Activated T-cell treated with anti-CD3 and anti-CD28 coated beads for 1 hour (primary cell): ENCODE measurements at places on chromosomes 5 and 9.

DNA sequence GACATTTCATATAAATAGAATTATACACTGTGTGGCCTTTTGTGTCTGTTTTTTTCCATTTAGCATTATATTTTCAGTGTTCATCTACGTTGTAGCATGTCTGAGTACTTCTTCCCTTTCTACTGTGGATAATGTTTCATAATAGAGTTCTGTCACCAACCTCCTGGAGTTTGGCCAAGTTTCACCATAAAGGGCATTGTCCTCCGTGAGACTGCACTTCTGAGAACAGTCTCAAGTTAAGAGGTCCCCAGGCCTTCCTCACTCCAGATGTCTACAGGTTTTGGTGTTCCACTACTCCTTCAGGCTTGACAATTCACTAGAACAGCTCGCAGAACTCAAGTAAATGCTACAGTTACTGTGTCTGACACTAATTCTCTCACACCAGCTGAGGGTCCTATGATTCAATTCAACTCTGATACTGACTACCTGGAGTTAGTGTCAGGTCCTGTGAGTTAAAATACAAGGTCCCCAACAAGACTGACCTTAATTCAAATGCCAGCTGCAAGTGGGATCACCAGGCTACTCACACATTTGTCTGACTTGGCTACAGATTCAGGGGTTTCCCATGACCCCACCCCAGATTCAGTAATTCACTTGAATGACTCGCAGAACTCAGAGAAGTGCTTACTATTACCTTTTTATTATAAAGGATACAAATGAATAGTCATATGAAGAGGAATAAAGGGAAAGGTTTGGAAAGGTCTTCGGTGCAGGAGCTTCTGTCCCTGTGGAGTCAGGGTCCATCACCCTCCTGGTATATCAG lies 31.1 kb downstream of the SLC35A4 start:
- DNase-seq = no peak

DNA sequence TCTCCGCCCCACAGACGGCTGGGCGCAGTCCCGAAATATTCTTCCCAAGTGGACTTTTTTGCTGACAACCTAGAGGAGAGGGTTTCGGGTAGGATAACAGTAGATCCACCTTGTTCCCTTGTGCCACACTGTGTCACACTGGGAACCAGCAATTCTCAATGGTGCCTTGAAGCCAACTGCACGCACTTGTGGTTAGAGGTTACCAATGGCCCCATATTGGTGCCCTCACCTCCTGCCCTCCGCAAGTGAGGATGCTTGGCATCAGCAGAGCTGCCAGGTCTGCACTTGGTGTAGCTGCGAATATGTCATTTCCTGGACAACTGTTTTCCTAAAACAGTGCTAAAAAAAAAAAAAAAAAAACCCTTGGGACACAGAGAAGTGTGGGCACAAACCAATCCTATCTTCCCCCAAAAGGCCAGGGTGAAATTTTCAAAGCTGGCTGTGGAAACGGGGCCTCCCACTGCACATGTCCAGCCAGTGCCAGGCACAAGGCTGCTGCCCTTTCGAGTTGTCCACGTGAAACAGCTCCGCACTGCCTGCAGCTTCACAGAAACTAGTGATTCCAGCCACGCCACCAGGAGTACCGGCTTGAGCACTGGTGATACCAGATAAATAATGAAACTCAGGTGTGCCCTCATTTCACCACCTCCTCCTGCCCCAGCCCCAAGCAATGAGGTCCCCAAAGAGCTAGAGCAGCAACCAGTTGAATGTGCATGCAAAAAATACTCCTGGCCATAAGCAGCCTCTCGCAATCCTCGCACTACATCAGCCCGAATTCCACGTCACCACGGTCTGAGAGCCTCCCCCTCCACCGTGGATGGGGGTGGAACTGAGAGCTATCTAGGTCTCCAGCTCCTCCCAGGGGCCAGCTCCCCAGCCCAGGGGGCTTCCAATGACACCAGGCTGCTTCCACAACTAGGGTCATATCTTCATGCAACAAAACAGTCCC lies 51.2 kb downstream of the USP20 start:
- DNase-seq = no peak

DNA sequence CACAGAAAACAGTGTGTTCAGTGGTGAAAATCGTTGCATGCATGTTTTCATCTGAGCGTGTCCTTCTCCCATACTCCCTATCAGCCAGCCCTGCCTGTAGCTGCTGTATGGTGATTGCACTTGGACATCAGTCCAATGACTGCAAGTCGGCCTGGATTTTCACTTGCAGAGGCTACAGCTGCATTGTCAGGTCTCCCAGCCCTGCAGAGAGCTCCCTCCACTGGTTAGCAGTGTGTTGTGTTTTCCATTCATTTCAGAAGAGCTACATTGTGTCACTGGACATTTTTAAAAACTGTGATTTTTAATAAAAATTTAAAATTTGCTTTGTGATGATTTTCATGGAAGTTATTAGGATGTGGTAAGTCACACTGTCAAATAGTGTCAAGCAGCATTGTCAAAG lies 96.6 kb downstream of the SYK start:
- no peak for DNase-seq

DNA sequence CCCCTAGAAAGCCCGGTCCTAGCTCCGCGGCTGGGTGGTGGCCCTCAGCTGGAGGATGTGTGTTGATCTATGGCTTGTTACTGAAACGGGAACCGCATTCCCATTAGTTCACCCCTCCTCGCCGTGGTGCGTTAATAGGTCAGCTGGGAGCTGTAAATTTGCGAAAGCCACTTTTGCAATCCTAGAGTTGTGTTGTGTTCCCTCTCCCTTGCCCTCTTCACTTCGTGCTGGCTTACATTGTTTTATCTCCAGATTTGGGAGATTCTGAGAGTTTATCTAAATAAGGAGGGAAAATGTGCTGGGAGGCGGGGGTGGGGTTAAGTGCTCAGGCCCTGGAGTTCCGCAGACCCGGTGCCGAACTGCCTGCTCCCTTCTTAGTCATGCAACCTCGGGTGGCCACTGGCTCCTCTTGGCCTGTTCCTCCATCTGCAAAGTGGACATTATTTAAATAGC lies 62.8 kb downstream of the HMCN2 start:
- no peak for DNase-seq

DNA sequence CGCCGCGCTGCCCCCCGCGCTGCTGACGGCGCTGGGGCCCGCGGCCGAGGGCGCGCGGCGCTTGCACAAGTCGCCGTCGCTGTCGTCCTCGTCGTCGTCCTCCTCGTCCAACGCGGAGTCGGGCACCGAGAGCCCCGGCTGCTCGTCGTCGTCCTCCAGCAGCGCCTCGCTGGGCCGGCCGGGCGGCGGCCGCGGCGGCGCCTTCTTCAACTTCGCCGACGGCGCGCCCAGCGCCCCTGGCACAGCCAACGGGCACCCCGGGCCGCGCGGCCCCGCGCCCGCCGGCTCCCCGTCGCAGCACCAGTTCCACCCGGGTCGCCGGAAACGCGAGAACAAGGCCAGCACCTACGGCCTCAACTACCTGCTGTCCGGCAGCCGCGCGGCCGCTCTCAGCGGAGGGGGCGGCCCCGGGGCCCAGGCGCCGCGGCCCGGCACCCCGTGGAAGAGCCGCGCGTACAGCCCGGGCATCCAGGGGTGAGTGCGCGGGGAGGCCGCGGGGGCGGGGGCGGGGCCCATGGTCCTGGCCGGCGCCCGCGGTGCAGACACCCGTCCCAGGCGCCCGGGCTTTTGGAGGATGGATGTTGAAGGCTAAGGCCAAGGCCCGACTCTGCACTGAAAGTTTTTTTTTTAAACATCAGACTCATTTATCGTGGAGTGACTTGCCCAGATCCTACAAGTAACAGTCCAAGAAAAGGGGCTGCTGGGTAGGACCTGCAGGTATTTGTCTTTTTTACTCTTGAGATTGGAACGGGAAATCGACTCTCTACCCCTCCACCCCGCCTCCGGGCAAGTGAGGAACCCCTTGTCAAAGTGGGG lies 1.2 kb downstream of the TENT4A start:
- DNase-seq = no peak

DNA sequence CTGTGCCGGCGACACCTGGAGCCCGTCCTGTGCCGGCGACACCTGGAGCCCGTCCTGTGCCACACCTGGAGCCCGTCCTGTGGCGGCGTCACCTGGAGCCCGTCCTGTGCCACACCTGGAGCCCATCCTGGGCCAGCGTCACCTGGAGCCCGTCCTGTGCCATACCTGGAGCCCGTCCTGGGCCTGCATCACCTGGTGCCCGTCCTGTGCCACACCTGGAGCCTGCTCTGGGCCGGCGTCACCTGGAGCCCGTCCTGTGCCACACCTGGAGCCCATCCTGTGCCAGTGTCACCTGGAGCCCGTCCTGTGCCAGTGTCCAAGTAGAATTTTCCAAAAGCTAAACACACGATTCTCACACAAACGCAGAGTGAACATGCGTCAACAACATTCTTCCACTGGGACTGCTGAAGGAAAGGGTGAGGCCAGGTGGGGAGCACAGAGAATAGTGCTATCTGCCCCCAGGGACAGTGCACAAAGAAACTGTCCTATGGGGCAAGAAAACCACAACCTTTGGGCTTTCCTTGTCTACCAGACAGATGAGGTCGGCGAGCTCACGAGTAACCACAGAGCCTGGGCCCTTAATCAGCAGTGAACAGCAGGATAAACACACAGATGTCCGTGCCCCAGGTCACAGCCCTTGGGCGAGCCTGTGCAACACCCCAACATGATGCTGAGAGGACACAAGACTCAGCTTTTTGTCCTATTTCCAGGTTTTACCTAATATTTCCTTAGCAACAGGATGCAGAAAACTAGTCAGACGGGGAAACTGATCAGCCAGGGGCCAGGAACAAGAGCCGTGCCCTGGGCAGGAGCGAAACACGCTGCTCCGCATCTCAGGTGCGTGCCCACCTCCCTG lies 7.9 kb downstream of the QSOX2 start:
- DNase-seq = no peak

- DNase-seq = no peak
Observed at GRCh38 chr9:5628183-5628529, 751 bp upstream of the RIC1 start.

DNA sequence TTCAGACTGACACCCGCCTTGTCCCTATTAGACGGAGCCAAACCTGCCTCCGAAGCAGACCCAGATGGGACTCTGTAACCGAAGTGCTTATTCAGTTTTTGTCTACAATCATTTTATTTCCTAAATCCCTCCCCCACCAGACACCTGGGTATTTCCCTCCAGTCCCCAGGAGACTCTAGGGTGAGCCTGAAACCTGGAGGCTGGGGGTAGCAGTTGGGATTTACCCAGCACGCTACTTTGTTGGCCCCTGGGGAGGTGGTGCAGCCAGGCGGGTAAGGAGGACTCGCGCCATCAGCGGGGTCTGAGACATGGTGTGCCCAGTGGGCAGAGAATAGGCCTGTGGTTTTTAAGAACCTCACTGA lies 1.3 kb upstream of the LHX2 start:
- no peak for DNase-seq

DNA sequence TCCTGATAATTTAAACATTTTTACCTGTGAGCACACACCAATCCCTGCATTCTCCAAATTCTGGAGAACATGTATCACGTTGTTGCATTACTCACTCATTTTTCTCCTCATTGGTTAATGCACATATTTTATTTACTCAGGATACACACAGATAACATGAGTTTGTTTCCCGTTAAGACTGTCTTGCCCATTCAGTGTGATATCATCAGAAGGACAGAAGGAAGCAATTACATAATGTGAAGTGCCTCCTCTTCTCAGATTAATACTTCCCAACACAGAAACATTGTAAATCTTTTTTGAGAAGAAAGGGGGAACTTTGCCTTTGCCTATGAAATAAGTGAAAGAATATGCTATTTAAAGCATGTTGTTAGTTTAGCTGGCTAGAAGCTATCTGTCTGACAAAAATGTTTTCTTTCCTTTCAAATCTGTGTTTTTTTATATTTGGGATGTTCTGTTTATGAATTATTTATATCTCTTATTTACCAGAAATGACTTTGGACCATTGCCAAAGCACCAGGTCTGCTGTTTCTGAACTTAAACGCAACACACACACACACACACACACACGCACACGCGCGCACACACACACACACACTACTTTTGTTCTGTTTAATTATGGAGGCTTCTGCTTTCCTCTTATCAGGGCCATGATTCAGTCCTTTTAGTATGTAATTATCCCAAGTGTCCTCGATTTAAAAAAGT lies 186.5 kb downstream of the CHSY3 start:
- no peak for DNase-seq

- no peak for DNase-seq
Observed at GRCh38 chr5:55578771-55579170, 44.0 kb upstream of the PLPP1 start.

GRCh38 chr5:32098291-32098690 lies 75.8 kb downstream of the GOLPH3 start:
- DNase-seq = no peak

DNA sequence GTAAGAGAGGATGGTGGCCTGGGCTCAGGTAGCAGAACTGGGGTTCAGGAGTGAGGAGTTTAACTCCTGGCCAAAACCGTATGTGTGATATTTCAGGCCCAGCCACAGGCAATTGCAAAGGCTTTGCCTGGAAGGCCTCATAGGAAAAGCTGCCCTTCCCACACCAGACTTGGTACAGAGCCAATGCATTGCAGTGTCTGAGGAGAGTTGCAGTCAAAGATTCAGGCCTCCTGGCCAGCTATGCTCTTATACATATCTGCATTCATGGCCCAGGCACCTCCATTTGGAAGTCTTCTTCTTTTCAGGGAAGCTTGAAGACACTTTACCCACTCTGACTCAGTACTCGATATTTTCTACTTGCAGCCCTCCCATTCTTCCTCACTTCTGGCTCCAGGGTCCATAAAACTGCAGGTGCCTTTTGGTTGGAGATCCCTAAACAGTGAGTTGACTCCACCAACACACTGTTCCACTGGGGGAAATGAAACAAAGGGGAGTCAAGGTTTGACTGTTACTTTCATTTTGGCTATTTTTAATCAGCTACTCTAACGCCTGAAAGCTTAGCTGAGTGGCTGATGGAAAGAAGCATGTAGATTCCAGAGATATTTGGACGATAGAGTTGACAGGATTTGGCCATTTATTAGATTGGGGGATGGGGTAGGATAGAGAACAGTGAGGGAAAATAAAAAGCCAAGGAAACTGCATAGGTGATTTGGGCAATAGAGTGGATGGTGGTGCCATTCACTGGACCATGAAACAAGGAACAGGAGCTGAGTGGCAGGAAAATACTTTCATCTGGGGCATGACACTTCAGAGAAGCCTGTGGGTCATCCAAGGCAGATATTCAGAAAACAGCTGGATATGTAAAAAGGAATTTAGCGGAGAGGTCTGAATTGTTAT lies 30.6 kb upstream of the IL33 start:
- DNase-seq = no peak

GRCh38 chr9:72315089-72315509 lies 49.9 kb downstream of the ZFAND5 start:
- DNase-seq = no peak

DNA sequence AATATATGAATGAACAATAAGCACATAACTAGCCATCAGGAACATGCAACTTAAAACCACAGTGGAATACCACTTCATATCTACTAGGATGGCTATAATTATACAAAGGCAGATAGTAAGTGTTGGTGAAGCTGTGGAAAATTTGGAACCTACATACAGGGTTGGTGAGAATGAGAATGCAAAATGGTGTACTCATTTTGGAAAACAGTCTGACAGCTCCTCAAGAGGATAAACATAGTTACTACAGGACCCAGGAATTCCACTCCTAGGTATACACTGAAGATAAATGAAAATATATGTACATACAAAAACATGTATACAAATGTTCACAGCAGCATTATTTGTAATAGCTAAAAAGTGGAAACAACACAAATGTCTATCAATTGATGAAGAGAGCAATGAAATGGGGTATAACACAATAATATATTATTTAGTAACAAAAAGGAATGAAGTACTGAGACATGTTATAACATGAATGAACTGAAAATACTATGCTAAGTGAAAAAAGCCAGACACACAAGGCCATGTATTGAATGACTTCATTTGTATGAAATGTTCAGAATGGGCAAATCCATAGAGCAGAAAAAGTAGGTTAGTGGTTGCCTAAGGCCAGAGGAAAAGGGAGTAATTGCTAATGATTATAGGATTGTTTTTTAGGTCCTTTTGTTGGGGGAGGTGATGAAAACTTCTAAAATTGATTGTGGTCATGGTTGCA lies 31.2 kb upstream of the CDK5RAP2 start:
- DNase-seq = no peak
